Fibroblast of skin of scalp (primary cell): ENCODE measurements at places on chromosomes 4 and X.
A peak's percentile ranks its signal among the peaks of the same experiment; 100 is the strongest.

DNA sequence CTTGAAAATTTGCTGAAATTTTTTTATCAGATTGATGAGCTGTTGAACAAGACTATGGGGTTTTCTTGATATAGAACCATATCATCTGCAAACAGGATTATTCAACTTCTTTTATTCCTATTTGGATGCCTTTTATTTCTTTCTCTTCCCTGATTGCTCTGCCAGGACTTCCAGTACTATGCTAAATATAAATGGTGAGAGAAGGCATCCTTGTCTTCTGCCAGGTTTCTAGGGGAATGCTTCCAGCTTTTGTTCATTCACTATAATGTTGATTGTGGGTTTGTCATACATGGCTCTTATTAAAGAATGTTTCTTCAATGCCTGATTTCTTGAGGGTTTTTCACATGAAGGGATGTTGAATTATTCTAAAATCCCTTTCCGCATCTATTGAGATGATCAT, 1139.5 kb downstream of the FAM133A start:
- DNase-seq, result no peak

- DNase-seq, result no peak
These were observed 426 bp upstream of the XIAP start for GRCh38 chrX:123859409-123859845.

DNA sequence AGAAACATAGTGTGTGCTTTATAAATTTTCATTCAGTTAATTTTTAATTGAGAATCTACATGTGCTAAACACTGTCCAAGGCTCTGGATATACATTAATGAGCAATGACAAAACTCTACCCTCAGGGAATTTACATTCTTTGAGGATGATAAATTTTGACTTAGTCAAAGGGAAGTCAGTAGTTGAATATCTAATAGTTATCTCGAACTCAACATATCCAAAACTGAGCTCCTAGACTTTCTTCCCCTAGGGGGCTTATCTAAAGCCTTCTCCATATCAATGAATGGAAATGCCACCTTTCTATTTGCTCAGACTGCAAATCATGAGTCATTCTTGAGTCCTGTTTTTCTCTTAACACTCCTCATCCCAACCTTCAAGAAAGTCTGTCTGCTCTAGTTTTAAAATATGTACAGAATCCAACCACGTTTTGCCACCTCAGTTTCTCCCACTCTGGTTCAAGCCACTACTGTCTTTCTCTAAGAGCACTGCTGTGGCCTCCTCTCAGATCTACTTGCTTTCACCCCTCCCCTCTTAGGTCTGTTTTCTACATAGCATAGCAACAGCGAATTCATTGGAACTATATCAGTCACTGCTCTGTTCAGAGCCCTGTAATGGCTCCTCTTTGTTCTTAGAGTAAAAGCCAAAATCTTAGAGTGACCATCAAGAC, 9.5 kb downstream of the PARM1 start:
- no peak for DNase-seq

GRCh38 chr4:18756671-18757070, 735.1 kb upstream of the LCORL start:
- no peak for DNase-seq

DNA sequence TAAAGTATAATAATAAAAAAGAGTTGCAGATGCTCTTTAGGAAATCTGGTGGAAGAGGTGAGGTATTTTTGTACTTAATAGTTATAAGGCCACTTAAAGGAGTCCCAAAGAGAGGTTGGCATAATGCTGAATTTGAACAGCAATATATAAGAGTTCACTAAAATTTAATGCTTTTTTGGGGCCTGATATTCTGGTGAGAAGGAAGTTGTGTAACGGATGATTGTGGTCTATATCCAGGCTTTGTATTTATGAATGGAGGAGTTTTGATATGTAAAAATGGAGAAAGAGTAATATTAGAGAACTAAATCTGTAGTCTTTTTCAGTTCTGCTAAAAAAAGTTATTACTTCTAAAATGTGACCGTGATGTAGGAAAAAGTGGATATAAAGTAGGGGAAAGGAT, 20.4 kb downstream of the BMP2K start:
- DNase-seq, result no peak

DNA sequence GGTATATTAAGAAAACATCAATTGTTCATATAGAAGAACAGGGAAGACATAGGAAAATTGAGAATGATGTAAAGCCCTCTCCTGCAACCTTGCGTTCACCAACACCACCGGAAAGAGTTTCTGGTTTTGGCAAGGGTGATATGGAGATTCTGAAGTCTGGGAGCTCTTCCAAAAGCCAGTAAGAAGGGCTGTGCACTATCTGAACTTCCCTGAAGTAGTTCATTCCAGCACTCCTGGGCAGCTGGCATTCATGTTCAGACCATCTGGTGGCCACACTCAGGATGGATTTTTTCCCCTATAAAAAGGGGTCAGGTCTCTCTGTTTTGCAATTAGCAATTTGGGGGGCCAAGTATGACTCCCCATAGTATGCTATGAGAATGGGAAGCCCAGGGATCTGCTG, 15.4 kb upstream of the TLR2 start:
- DNase-seq, result no peak

- DNase-seq, result peak; percentile 91
These were observed 2343.1 kb downstream of the PCDH7 start for GRCh38 chr4:33063241-33063640.

- DNase-seq, result no peak
These were observed 705.1 kb downstream of the CENPC start for GRCh38 chr4:66840178-66840577.

- DNase-seq, result peak; percentile 59
These were observed 1.3 kb upstream of the OTUD5 start for GRCh38 chrX:48958635-48959094.

GRCh38 chr4:154781983-154782293, 866 bp downstream of the RBM46 start:
- no peak for DNase-seq

GRCh38 chr4:113394730-113395530, 345.5 kb downstream of the ANK2 start:
- peak; percentile 85 for DNase-seq

GRCh38 chr4:133154725-133155124, 5.6 kb downstream of the PCDH10 start:
- peak; percentile 50 for DNase-seq

GRCh38 chrX:53526999-53527398, 92.8 kb upstream of the HSD17B10 start:
- DNase-seq, result no peak

DNA sequence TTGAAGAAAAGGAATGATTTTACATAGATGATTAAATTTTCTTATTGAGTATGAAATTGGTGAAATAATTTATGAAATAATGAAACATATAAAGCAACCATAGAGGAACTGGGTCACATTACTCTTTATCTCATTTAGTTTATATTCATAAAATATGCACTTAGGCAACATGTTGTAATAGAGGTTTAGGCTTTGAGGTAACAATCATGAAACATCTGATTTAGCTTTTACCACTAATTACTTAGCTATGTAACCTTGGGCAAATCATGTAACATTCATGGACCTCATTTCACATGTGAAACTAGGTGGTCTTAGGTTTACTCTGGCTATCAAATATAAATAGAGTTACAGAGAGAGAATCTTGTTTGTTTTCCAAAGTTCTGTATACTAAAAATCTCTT, 54.5 kb upstream of the SMARCA5 start:
- no peak for DNase-seq

DNA sequence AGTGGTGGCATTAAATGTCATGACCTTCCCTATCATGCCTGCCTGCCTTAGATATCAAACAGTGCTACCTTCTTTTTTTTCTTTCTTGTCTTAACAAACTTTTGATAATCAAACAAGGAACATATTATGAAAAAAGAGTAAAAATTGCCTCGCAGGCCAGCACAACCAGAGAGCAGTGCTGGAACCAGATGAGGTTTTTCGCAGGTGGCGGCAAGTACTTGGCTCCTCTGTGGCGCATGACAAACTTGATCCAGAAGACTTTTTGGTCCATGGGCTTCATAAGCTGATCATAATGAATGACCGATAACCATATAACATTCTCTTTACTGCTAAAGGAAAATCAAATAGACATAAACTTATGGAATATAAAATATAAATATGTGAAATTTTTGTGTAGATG, 61.8 kb downstream of the UGT2B10 start:
- no peak for DNase-seq

- no peak for DNase-seq
These were observed 32.6 kb upstream of the DHRSX start for GRCh38 chrX:2533424-2533823.

GRCh38 chrX:147935156-147935758, 23.5 kb downstream of the FMR1 start:
- DNase-seq, result no peak

GRCh38 chr4:125620066-125620860, 305.5 kb downstream of the FAT4 start:
- DNase-seq, result peak; percentile 60

GRCh38 chrX:19566359-19567222, 51.3 kb upstream of the MAP3K15 start:
- DNase-seq, result peak; percentile 56

GRCh38 chr4:182644683-182645050, 272.5 kb downstream of the DCTD start:
- peak; percentile 75 for DNase-seq

DNA sequence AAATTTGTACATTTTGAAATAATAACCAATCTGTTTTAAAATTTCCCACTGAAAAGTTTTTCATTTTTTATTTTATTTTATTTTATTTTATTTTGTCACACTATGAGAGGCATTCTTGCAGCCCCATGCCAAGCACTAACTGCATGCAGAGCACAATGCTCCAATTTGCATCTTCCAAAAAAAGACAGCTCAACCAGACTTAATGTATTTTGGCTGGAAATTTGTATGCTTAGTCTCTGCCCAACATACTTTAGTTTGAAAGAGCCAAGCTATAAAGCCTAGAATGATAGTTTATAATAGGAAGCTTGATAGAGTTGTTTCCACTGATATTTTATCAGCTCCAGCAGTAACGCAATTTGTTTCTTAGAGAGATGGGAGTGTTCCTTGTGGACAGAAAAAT, 235.5 kb downstream of the GALNTL6 start:
- no peak for DNase-seq

DNA sequence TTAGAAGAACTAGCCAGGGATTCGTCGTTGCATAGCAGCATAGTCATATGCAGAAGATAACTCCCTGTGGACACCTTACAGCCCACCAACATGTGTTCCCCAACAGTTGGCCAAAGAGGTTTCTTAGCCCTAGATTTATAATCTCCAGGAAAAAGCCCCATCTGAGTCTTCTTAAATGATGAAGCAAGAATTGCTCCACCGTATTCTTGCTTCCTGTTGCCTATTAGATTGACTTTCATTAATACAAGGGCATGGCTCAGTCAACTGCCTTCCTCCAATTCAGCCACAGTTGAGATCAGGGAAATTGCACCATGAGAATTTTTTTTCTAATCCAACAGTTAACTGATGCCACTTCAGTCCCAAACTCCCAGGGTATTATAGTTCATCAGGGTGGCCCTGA, 5.2 kb upstream of the AFF2 start:
- no peak for DNase-seq

- DNase-seq, result no peak
These were observed 51.3 kb downstream of the SPOCK3 start for GRCh38 chr4:167183036-167183435.

DNA sequence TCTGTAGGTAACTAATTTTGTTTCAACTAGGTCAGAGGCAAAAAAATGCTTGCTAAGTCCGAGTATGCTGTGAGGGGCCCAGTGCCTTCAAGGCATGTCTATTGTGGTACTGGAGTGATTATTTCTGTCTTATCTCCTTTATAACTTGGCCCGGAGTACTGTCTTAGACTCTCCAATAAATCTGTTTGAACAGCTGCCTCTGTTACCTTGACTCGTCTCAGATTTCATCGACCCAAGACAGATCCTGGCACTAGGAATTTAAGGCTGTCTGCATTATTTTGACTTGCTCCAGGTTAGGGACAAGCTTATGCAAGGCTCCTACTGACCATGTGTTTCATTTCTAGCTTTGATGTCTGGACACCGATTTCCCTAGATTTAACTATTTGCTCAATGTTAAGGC, 41.1 kb upstream of the NKAP start:
- no peak for DNase-seq

- no peak for DNase-seq
These were observed 158.9 kb upstream of the MAD2L1 start for GRCh38 chr4:120225527-120225926.

DNA sequence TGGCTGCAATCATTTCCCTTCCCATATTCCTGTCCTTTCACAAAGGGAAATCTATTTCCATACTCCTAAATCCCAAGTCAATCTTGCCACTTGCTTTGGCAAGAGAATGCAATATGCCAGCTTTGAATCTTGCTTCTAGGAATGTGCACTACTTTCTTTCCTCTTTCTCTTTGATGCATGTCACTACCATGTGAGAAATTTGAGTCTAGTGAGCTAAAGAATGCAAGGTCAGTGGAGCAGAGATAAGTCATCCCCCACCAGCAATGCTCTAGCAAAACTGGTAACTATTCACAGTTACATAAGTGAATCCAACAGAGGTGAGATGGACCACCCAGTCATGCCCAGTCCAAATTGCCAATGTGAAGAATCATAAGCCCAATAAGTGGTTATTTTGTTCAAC, 910.4 kb downstream of the RAB28 start:
- DNase-seq, result no peak

DNA sequence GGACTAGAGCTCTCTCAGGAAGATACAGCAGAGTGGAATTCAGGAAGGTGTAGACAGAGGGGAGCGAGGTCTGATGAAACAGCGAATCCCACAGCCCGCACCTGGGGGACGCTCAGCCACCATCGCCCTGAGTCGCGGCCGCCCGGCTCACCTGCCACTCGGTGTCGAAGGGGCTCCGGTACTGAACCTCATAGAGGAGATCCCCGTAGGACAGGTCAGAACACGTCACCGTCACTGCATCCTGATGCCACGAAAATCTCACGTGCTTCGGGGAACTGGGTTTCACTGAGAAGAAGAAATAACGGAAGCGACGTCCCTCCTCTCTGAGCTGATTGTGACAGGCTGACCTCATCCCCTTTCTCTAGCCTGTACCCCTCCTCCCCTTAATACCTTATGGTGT, 10.2 kb downstream of the CRLF2 start:
- no peak for DNase-seq

- peak; percentile 62 for DNase-seq
These were observed 98.2 kb downstream of the USP46 start for GRCh38 chr4:52560844-52561280.

DNA sequence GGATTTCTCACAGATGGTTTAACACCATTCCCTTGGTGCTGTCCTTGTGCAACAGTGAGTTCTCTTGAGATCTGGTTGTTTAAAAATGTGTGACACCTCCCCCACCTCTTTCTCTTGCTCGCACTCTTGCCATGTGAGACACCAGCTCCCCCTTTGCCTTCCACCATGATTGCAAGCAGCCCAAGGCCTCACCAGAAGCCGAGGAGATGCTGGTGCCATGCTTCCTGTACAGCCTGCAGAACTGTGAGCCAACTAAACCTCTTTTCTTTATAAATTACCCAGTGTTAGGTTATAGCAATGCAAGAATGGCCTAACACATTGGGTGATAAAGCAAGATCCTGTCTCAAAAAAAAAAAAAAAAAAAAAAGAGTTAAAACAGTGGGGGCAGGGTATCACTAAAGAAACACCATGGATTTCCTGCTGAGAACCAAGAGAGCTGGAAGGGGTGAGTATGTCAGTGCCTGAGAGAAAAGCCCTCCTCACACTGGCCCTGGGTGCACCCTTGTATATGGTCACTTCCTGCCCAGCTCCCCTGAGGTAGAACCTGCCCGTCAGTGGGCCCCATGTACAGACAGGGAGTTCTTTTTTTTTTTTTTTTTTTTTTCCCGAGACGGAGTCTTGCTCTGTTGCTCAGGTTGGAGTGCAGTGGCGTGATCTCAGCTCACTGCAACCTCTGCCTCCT, 46.4 kb downstream of the APOO start:
- DNase-seq, result no peak

GRCh38 chrX:118239913-118240698, 105.8 kb upstream of the WDR44 start:
- DNase-seq, result no peak

GRCh38 chr4:25552580-25553271, 102.9 kb upstream of the SLC34A2 start:
- no peak for DNase-seq
